ENCODE measurements at places on chromosomes 3 and 15. TPM values are rescaled to one million over a fixed set of nuclear protein-coding genes. Genes with fewer than 3 reads are reported as not detected.

The SLC6A11 gene
- total RNA-seq, result not detected

GRCh38 chr3:36679384-36680200 is 84.8 kb downstream of the DCLK3 start:
- no peak for DNase-seq

GRCh38 chr15:90481023-90481422 is 48.7 kb upstream of the CRTC3 start:
- no peak for DNase-seq

The PRRT3 gene
- total RNA-seq, result 2.7 TPM

DNA sequence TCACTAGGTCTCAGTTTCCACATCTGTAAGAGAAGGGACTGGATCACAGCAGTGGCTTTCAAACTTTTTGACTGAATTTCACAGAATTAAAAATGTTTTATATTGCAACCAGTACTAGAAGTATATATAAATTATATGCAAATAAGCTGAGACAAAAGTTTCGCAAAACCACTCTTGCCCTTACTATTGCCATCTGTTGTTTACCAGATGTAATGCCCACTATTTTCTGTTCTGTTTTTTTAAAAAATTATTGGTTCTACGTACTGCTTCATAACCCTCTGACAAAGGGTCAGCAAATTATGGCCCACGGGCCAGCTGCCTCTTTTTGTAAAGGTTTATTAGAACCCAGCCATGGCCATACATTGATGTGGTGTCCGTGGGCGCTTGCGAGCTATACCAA is 44.8 kb downstream of the PDIA5 start:
- no peak for DNase-seq

The MINAR1 gene
- total RNA-seq, result 0.76 TPM

DNA sequence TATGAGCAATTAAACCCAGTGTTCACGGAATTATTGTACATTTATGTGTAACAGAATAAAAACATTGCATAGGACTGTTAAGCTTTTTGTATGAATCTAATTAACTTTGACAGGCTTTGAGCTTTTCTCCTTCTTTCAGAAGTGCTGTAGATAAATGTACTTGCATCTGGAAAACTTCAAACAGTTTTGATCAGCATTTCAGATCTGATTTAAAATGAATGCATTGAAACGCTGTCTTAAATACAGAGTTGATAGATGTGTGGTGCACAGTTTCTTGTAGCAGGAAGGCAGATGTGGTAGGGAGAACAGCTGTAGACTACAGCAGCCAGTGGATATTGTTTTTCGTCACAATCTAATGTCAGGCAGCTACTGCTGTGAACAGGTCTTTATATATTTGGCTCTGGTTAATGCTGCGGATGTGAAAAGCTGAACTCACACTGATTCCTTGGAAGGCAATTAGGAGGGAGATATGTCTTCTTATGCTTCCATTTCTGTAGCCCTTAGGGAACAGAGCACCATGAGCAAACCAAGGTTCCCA is 193.8 kb upstream of the GOLIM4 start:
- DNase-seq, result no peak

The FEZF2 gene
- total RNA-seq, result not detected

DNA sequence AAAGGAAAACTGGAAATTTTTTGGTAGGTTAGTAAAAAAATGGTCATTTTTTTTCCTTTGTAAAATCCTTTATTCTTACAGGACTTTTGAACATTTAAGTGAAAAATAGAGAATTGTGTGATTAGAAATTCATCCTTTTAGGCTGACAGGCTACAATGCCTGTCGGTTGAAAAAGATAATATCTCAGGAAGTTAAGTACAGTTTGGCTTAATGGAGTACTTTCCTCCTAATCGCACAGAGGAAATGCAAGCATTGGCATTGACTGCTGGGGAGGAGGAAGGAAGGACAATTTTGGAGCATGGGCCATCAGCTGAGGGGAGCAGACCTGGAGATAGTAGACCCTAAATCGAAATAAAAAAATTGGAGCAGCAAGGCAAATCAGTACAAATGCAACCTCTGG is 135.1 kb upstream of the ICE2 start:
- DNase-seq, result no peak

- no peak for DNase-seq
Observed at GRCh38 chr3:64718976-64719375, 31.2 kb upstream of the ADAMTS9 start.

GRCh38 chr15:95565690-95566089 is 764.8 kb upstream of the NR2F2 start:
- DNase-seq, result no peak

GRCh38 chr3:153835540-153835939 is 285.6 kb upstream of the ARHGEF26 start:
- no peak for DNase-seq

The AGBL1 gene
- not detected for total RNA-seq

DNA sequence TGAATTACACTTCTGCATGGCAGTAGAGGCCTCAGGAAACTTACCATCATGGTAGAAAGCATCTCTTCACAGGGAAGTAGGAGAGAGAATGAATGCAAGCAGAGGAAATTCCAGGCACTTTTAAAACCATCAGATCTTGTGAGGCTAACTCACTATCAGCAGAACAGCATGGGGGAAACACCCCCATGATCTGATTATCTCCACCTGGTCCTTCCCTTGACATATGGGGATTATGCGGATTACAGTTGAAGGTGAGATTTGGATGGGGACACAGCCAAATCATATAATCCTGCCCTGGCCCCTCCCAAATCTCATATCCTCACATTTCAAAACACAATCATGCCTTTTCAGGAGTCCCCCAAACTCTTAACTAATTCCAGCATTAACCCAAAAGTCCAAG is 691.1 kb downstream of the SI start:
- DNase-seq, result no peak

The FBXW12 gene
- total RNA-seq, result not detected

- DNase-seq, result no peak
Observed at GRCh38 chr3:147669077-147669476, 259.9 kb downstream of the ZIC1 start.

DNA sequence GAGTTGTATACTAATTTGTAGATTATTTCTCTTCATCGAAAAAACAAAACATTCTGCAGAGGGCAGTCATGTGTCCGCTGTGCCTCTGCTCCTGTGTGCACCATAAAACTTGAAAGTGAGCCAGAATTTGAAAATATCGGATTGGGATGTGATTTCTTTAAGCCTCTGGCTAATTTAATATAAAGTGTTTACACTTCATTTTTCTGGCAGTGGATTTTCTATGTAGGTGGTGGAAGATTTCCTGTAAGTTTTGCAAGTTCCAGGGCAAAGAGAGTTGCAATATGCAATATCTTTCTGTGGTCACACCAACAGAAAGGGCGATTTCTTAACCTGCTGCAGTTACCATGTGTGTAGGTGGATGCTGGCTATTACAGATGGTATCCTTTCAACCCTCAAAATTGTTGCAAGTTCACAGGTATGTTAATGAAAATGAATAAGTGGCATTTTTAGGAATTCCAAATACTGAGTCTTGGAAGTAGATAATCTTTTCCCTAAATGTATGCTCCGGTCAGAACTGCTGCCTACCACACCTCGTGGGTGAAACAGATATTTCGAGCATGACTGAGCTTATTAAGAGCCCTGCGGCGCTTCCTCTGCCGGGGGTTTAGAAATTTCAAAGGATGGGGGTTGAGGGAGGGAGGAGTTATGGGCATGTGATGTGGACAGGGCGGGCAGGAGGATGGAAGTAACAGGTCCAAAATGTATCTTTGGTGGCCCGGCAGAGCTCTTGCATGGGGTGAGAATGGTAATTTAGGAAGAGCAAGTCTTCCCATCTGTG is 134.0 kb downstream of the PGPEP1L start:
- no peak for DNase-seq

The TMEM212 gene
- not detected for total RNA-seq

DNA sequence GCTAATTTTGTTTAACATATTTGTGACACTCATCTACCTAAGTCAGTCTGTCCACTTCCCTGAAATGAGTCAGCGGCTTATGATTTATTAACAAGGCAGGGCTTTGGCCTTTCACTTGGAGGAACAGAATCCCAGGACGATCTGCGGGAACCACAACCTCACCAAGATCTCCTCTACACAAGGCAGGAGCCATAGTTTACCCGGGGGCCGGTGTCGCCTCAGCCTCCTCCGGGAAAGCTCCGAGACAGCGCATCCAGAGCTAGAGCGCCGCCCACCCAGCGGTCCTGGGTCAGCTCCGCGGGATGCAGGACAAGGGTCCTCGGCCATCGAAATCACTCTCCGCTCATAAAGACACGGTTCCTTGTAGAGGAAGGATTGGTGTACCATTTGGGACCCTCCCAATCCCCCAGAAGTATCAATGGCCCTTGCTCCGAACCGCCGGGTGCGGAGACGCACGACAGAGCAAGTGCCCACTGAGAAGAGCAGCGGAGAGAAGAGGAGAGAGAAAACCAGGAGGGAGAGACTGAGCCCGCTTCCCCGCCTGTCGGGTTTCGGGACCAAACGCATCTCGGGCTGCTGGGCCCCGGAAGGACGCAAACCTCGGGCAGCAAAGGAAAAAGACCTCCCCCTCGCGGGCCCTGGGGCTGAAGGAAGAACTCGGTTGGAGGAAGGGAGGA is 13.1 kb upstream of the ALCAM start:
- DNase-seq, result peak; percentile 85

The NCK1 gene
- total RNA-seq, result 27.2 TPM

- DNase-seq, result no peak
Observed at GRCh38 chr3:179036226-179036625, 35.4 kb downstream of the ZMAT3 start.

GRCh38 chr15:56244811-56245576 is 1.3 kb upstream of the RFX7 start:
- no peak for DNase-seq

DNA sequence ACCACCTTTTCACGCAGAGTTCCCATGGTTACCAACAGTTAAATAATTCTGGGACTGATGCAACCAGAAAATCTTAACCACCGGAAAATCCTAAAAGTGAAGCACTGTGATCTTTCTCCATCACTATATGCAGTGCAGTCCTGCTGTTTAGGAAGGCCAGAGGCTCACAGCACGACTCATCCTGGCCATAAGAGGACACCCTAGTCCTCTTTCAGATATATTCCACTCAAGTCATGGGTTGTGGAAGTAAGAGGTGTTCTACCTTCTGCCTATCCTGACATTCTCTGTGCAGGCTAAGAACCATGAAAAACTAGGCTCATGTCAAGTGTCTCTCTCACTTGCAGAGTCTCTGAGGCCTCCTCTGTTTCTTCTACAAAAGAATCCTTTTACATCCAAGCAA is 67.2 kb downstream of the DHX30 start:
- DNase-seq, result no peak

All from posterior vena cava (tissue), 2 donors.